ENCODE measurements at places on chromosomes 2 and 18. TPM values are rescaled to one million over a fixed set of nuclear protein-coding genes. Genes with fewer than 3 reads are reported as not detected.

DNA sequence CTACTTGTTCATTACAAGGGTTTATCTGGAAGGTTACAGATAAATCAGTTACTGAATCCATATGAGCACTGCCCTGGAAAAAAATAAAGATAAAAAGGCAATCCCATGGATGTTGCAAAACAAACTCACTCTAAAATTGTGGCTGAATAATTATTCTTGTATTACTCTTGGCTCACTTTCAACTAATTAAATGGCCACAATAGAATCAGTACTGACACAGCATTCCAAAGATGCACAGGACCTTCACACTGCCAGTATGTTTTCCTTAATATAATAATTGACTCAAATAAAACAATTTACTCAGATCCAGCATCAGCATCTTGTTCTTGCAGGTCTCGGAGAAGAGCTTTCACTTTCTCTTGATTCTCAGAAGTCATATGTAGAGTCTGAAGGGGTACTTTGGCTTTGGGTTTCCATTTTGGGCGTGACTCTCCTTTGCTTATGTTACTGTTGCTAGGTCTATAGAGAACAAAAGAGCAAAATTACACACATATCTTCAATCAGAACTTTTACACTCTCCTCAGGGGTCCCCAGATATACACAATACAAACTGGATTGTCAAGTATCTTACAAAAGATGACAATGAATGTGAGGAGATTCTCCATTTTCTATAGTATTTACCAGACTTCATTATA is 12.6 kb downstream of the DHX57 start:
- no peaks in the 10 kb centered on the region for H3K4me1 ChIP-seq
- H3K27ac ChIP-seq: no peak overlapping the region
- no peak for DNase-seq
- H3K27me3 ChIP-seq: no peaks in the 10 kb centered on the region

UPP2 gene
- total RNA-seq: not detected

- H3K4me1 ChIP-seq: no peaks in the 10 kb centered on the region
- H3K36me3 ChIP-seq: peaks cover 28% of the 10 kb centered on the region
- no peak overlapping the region for H3K4me3 ChIP-seq
- H3K27me3 ChIP-seq: no peaks in the 10 kb centered on the region
Observed at GRCh38 chr2:43890855-43891254, 52.1 kb downstream of the ABCG8 start.

HOXD10 gene
- not detected for total RNA-seq

DNA sequence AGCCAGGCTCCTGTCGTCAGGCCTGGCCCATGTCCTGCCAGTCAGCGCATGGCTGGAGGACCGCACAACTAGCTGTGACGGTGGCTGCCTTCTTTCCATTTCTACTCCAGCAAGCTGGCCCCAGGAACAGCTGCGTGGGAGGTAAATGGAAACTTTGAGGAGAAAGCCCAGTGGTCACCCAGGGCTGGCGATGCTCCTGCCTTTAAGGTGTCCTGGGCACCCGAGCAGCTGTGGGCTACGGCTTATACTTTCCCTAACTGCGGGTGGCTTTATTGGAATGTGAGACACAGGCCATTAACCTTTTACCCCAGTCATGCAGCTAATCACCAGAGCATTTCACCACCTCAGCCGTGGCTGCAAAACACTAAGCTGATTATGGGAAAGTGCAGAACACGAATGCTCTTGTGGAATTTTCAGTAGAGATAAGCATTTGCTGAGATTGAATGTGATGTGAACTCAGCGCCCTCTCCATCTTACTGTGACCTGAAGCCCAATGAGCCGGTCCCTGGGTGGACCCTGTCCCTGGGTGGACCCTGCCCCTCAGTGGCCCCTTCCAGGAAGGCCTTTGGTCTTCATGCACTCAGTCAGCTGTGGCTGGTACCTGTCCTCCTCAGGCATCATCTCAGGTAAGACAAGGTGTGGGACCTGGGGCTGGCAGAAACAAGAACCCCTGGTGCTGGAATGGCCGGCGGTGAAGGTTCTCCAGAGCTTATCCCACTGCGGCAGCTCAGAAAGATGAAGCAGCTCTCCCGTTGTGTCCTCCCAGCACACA is 275.4 kb upstream of the HS6ST1 start:
- H3K27me3 ChIP-seq: no peaks in the 10 kb centered on the region
- peaks cover 9% of the 10 kb centered on the region for H3K4me1 ChIP-seq
- H3K27ac ChIP-seq: no peak overlapping the region

GRCh38 chr2:133766164-133766832 is 198.0 kb upstream of the NCKAP5 start:
- H3K27me3 ChIP-seq: no peaks in the 10 kb centered on the region
- no peak overlapping the region for H3K4me3 ChIP-seq
- H3K27ac ChIP-seq: no peak overlapping the region
- no peaks in the 10 kb centered on the region for H3K36me3 ChIP-seq
- no peaks in the 10 kb centered on the region for H3K4me1 ChIP-seq

IL36RN gene
- not detected for total RNA-seq

DNA sequence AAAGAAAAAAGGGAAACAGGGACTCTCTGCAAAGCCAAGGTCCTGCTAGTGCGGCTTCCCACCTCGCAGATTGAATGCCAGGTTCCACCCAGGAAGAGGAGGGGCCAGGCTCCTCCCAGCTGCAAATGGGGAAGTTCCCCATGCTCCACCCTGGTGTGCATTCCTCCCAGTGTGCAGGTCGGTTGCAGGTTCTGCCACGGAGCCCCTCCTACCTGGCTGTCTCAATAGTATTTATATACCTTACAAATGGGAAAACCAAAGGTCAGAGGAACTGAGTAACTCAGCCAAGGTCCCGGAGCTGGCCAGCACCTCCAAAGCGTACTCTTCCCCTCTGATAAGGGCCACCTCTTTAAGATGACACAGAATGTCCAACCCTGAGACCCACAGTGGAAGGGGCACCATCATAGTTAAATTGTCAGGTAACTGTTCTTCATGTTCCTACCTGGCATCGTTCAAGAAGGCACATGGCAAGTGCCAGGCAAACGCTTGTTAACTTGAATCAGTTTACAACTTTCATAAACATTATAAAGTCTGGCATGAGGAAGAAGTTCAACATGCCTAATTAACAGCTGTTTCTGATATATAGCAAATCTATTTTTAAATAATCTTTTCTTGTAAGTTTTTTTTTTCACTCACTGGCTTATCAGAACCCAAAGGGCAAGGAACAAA is 35.5 kb downstream of the POU3F3 start:
- H3K27me3 ChIP-seq: no peaks in the 10 kb centered on the region
- H3K4me1 ChIP-seq: no peaks in the 10 kb centered on the region
- DNase-seq: no peak
- no peak overlapping the region for H3K4me3 ChIP-seq

DNA sequence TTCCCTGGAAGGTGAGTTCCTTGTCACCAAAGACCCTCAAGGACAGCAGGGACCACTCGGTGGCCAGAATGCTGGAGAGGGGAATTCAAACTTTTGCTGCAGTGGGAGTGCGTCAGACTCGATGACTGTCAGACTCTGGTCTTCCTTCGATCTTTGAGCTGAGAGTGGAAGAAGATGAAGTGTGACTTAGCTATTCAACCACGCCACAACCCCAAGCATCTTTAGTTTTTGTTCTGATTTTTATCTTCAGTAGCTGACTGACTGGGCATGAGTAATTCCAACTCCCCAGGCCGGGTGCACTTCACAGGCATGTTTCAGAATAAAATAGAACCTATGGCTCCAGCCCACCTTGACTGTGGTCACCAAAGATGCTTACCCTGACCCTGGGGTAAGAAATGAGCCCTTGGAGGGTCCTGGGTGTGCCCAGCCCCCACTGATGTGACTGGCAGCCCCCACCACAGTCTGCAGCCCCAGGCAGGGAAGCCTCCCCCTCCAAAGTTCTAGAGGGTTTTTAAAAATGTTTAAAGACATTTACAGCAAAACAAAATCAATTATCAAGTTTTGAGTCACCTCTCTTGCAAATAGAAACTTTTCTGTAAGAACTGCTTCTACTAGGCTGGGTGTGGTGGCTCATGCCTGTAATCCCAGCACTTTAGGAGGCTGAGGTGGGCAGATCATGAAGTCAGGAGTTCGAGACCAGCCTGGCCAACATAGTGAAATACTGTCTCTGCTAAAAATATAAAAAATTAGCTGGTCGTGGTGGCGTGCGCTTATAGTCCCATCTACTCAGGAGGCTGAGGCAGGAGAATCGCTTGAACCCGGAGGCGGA is 24.9 kb upstream of the YWHAQ start:
- no peak for DNase-seq
- H3K4me1 ChIP-seq: peaks cover 9% of the 10 kb centered on the region
- H3K36me3 ChIP-seq: no peaks in the 10 kb centered on the region

COL5A2 gene
- total RNA-seq: 11.6 TPM

DNA sequence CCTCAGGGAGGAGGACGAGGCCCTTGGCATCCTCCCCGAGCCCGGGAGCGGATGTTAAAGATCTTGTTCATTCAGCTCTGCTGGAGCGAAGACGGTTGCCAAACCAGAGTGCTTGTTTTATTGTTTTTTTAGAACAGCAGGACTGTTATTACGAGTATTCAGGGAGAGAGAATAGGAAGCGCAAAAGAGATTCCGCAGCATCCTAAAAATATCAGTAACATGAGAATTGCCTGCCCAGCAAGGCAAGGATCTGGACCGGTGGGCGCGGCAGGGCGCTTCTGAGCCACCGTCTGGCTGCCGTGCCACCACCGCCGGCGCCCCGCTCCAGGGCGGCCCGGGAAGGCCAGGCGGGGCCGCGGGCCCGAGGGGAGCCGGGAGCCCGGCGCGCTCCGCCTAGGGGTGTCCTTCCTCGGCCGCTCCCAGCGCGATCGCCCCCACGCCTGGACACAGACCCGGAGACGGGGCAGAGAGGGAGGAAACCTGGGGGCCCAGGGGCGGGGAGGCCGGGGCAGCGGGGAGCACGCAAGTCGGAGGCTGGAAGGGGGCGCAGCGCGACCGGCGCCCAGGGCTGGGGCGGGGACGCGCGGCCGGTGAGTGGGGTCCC is 843 bp downstream of the CYS1 start:
- peak; percentile 65 for DNase-seq
- H3K4me1 ChIP-seq: peaks cover 4% of the 10 kb centered on the region
- H3K27me3 ChIP-seq: peaks cover 100% of the 10 kb centered on the region
- peak overlapping the region; percentile 57 for H3K4me3 ChIP-seq
- H3K36me3 ChIP-seq: no peaks in the 10 kb centered on the region

- no peak overlapping the region for H3K4me3 ChIP-seq
- H3K4me1 ChIP-seq: peaks cover 21% of the 10 kb centered on the region
- DNase-seq: peak; percentile 9
- H3K27ac ChIP-seq: no peak overlapping the region
- peaks cover 11% of the 10 kb centered on the region for H3K36me3 ChIP-seq
Observed at GRCh38 chr18:55573386-55573785, 14.6 kb downstream of the TCF4 start.

- H3K27ac ChIP-seq: no peak overlapping the region
- no peaks in the 10 kb centered on the region for H3K4me1 ChIP-seq
- H3K4me3 ChIP-seq: no peak overlapping the region
- no peaks in the 10 kb centered on the region for H3K27me3 ChIP-seq
Observed at GRCh38 chr2:65804777-65805176, 372.4 kb upstream of the SPRED2 start.

- no peaks in the 10 kb centered on the region for H3K36me3 ChIP-seq
- no peak overlapping the region for H3K4me3 ChIP-seq
- no peaks in the 10 kb centered on the region for H3K27me3 ChIP-seq
- no peaks in the 10 kb centered on the region for H3K4me1 ChIP-seq
- H3K27ac ChIP-seq: no peak overlapping the region
- DNase-seq: no peak
Observed at GRCh38 chr2:160201849-160202539, 1.9 kb upstream of the ITGB6 start.

DNA sequence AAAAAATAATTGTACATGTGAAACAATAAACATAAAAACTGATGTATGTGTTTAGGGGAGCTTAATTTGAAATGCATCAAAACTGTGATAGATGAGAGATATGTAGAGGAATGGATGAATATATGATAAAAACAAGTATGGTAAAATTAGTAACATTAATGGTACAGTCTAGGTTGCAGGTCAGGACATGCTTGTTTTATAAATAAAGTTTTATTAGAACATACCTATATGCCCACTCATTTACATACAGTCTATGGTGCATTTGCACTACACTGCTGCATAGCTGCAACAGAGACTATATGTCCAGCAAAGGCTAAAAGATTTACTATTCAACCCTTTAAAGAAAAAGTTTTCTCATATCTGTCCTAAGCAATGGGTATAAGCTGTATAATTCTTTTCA is 236.6 kb upstream of the CCDC68 start:
- H3K27ac ChIP-seq: no peak overlapping the region
- H3K4me3 ChIP-seq: no peak overlapping the region
- DNase-seq: no peak
- H3K36me3 ChIP-seq: no peaks in the 10 kb centered on the region

DNA sequence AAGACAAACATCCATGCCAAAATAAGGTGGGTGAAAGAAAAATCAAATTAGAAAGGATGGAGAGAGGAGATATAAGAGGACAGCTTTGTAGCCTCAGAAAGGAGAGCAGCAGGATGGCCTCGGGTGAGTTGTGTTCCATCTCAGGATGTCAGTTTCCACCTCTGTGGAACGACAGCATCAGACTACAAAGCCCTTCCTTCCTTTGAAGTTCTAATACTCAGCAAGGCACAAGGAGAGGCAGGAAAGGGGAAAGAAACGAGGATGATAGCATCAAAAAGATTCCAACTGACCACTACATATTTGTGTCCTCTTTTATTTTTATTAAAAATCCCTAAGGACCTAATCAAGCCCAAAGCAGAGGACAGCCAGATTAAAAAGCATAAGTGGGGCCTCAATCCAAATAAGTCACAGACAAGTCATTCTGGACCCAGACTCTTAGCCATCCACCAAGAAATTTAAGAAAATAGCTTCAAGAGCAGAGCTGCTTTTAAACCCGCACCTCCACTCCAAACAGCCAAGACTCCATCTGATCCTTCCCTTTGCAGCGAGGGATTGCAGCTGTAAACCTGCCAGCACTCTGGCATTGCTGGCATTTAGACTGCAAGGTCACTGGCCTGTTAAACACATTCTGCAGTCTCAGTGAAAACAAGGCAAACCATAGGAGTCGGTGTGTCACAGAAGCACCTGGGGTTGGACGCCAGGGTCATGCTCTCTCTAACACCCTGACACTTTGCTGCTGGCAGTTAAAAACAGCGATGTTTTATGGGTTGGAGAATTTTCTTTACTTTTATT is 314.5 kb upstream of the CHAC2 start:
- no peaks in the 10 kb centered on the region for H3K27me3 ChIP-seq
- H3K36me3 ChIP-seq: no peaks in the 10 kb centered on the region
- H3K27ac ChIP-seq: no peak overlapping the region
- no peak for DNase-seq
- H3K4me3 ChIP-seq: no peak overlapping the region

DNA sequence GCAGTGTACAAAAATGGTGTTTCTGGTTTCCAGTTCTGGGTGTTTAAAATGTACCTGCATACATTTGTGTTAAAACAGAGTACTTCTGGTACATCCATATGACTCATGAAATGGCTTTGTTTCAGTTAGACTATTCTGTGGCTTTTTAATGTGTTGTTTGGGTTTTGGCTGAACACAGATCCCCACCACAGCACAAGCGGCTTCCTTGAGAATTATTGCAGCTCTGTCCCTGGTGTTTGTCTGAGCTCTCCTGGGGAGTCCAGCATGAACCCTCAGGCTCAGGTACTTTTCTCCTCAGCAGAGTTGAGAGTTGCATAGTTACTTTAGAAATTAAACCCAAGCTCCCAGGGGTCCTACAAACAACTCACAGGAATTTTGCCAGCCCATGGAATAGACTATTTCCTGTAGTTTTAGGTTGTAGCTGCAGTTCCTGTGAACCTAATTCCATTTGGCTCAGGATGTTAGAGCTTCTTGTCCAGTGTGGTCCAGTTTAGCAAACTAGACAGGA is 64.8 kb upstream of the EML6 start:
- H3K4me3 ChIP-seq: no peak overlapping the region
- H3K27ac ChIP-seq: no peak overlapping the region

ORMDL1 gene
- total RNA-seq: 98.8 TPM

- H3K4me1 ChIP-seq: no peaks in the 10 kb centered on the region
- H3K27ac ChIP-seq: no peak overlapping the region
- H3K4me3 ChIP-seq: no peak overlapping the region
- DNase-seq: no peak
- H3K27me3 ChIP-seq: no peaks in the 10 kb centered on the region
- H3K36me3 ChIP-seq: no peaks in the 10 kb centered on the region
Observed at GRCh38 chr2:235413064-235413463, 80.8 kb upstream of the AGAP1 start.
